Cortex of kidney (tissue), 1 donor: ENCODE measurements at places on chromosomes 7 and 10.

DNA sequence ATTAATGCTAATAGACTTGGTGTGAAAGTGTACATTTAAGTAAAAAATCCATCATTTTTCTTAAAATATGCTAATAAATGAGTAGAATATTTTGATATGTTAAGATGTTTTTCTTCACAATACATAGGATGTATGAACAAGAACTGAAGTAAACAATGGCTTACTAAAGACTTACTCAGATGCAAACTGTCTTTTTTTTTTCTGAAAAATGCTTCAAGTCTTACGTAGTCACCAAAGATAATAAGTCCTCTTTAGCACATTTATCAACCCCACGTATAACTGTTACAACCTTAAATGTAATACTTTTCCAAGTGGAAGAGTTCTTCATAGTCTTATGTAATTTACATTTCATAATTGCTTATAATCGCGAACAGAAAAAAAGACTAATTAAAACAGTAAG lies 54.8 kb downstream of the MDFIC start:
- DNase-seq = no peak

DNA sequence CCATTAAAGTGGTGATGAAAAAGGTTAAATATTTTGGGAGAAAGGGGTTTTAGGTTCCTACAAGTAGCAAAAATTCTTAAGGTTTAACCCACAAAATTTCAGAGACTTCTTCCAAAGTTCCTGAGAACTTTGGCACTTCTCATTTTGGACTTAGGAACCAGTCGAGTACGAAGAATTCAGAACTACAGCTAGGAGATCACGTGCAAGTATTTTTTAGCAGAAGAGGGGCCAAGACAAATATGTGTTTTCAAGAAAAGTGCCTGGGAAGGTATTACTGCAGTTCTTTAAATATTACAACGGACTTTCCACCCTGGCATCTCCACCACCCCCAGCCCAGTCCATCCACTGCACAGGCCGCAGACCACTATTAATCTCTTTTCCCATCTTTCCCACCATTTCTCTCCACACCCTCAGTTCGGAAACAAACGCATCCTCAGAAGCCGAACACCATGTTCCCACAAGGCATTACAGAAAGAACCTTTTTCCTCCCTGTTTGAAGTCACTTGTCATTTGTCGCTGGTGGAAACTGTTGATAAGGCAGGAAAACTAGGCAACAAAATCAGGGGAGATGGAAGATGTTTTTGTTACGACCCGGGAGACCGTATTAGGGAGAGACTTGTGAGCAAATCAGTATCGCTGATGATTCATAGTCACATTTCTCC lies 7.1 kb downstream of the INHBA start:
- DNase-seq = no peak

DNA sequence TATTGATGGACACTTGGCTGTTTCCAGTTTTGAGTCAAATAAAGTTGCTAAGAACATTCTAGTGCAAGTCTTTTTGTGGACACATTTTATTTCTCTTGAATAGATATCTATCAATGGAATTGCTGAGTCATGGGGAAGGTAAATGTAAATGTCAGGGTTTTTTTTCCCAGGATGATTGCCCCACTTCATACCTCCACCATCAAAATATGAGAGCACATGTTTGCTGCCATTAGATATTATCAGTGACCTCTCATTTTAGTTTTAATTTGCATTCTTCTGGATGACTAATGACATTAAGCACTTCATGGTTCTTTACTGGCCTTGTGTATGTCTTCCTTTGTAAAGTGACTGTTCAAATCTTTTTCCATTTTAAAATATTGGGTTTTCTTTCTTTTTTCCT lies 45.7 kb downstream of the PAPSS2 start:
- DNase-seq = no peak

GRCh38 chr7:133883591-133883990 lies 243.5 kb upstream of the LRGUK start:
- DNase-seq = no peak

DNA sequence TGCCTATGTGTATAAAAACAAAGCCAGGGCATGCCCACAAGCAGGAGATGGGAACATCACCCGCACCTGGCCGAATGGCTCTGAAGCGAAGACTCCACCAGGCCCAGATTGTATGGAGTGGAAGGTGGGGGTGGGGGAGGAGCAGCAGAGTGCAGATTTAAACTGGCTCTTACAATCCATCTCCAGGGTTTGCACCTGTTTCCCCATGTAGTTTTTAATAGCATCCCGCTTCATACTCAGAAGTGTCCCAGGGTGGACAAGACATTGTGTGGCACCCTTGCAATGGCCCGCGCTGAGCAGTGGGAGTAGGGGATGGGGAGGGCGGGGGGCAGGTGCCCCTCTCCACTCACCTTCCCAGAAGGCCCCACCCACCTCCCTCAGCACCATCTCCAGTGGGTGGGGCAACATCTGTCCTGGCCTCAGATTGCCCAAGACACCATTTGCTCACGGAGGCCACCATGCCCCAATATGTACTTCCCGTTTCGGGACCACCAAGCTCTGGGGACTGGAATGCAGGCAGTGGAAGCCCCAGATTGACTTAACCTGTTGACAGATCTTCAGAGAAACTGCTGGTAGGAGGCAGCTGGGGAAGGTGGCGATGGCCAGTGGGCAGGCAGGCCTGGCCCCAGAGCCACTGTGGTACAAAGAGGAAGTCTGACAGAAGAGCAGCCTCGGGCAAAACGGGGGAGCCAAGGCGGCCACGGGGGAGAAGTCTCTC lies 23.0 kb downstream of the VSIR start:
- no peak for DNase-seq

GRCh38 chr10:100623521-100624230 lies 87.9 kb downstream of the HIF1AN start:
- DNase-seq = no peak

- no peak for DNase-seq
Measured at GRCh38 chr10:26799342-26799741, 61.4 kb downstream of the ABI1 start.

- DNase-seq = no peak
Measured at GRCh38 chr10:76628801-76629200, 1008.8 kb downstream of the KCNMA1 start.

- DNase-seq = no peak
Measured at GRCh38 chr10:6507311-6507710, 72.8 kb downstream of the PRKCQ start.

GRCh38 chr10:70359017-70359550 lies 23.3 kb downstream of the LRRC20 start:
- DNase-seq = no peak

DNA sequence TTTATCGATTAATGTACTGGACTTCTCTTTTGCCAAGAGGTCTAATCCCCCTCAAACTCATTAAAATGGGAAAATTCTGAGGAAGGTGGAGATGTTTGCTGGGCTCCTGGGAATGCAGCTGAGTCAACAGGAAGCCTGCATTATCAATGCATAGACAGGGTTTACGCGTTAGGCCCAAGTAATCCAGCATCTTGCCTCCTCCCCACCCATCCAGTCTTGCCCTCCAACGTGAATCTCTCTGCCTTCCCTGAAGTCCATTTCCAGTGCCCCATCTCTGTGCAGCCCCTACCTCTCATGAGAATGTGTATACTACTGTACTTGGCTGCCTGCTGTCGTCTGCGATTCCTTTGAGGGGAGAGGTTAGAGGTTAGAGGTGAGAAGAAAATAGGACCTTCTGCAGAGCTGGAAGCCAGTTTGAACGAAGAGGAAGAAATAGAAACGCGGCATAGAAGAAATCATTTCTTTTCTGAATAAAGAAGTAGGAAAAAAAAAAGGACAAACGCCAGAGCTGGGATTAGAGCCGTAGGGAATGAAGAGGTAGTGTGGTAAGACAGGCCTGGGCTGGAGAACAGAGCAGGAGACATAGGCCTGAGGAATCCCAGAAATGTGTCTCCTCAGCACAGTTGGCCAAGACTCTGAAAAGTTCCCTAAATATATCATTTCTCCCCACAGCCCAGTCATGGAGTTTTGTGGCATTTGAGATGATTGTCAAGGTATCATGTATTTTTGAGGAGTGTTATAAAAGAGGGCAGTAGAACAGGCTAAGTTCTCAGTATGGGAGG lies 75.6 kb downstream of the MYOF start:
- DNase-seq = no peak

GRCh38 chr10:63446716-63447440 lies 18.9 kb downstream of the JMJD1C start:
- no peak for DNase-seq

DNA sequence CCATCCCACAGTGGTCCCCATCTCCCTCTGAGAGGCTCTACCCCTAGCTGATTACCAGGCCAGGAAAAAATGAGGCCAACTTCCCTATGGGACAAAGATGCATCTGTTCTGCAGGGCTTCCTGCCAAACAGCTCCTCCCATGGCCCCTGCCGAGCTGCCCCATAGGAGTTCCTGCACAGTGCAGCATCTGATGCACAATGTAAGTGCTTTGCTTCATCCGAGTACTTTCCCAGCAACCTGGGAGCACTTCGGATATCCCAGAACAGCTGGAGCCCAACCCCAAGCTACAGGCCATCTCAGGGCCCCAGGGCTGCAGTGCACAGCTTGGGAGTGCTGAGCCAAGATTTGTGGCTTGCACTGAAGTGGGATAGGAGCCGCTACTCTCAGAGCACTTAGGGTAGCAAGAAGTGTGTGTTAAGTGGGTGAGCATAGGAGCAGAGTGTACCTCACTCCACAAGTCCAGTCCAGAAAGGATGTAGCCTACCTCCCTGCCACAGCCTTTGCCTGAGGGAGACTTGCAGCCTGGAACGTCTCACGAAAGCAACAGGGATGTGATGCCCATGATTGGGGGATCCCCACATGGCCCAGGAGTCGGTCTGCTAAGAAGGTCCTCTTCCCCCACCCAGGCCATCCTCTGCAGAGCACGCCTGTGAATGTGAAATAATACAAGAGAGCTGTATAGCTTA lies 209.6 kb upstream of the VWC2 start:
- no peak for DNase-seq

DNA sequence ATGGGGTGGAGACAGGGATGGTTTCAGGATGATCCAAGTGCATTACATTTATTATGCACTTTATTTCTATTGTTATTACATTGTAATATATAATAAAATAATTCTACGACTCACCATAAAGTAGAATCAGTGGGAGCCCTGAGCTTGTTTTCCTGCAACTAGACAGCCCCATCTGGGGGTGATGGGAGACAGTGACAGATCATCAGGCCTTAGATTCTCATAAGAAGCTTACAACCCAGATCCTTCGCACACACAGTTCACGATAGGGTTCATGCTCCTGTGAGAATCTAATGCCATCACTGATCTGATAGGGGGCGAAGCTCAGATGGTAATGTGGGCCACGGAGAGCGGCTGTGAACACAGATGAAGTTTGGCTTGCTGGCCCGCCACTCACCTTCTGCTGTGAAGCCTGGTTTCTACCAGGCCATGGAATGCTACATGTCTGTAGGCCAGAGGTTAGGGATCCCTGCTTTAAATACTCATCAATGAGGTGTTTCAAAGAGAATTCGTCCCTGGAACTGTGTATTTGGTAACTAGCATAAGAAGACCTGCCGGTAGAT lies 21.2 kb upstream of the PRKCQ start:
- no peak for DNase-seq

GRCh38 chr7:1968397-1969111 lies 264.2 kb downstream of the MAD1L1 start:
- no peak for DNase-seq

DNA sequence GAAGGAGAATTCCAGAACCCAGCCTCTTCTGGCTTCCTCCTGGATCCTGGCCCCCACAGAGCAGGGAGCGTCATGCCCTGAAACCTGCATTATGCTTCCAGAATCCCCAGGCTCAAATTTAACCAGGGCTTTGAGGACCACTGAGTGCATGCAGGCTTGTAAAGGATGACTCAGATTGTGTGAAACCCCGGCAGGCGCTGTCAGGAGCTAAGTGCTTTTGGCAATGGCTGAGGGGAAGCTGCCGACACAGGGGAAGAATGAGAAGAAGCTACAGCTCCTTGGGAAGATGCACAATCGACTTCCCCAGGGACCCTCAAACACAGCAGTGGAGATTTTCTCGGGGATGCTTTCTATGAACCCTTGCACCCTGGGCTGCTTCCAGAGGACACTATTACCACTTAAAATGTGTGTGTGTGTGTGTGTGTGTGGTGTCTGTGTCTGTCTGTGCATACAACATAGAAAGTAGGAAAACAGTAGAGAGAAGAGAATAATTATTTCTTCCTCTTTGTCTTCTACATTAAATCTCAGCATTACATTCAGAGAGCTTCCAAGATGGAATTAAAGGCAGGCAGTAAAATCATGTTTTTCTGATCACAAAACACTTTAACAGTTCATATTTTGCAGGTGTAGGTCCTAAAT lies 183.5 kb upstream of the INHBA start:
- no peak for DNase-seq

- no peak for DNase-seq
Measured at GRCh38 chr10:59991661-59992060, 85.3 kb upstream of the CCDC6 start.
